Stimulated activated CD8-positive, alpha-beta memory T cell treated with anti-CD3 and anti-CD28 coated beads, Interleukin-7, amount 100 ng/mL, for 24 hours (primary cell): ENCODE measurements at places on chromosomes 7 and 10.

GRCh38 chr10:129307141-129307540, 159.9 kb upstream of the MGMT start:
- DNase-seq = no peak

DNA sequence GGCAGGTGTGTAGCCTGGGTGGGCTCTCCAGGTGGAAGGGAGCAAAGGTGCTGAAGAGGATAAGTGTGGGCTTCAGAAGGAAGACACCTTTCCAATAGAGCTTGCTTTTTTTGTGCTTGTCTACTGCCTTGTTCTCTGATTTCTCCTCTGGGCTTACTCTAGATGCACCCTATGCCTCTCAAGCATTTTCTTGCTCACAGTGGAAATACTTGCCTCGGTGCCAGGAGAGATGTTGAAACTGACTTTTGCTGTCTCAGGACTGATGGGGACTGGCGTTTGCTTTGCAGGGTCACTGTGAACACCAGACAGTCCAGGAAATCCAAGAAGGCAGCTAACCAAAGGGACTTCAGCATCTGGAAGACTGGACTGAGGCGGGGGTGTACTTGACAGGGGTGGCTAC, 187.9 kb downstream of the SNX10 start:
- no peak for DNase-seq

GRCh38 chr10:116849248-116850057, at the start of gene ENO4:
Gene ENO4, plus strand, starts transcription at chr10:116849499. Its CDS starts 68 bp downstream, at chr10:116849567.
- DNase-seq = no peak

GRCh38 chr10:44716470-44717015, 194.6 kb upstream of the TMEM72 start:
- DNase-seq = no peak

DNA sequence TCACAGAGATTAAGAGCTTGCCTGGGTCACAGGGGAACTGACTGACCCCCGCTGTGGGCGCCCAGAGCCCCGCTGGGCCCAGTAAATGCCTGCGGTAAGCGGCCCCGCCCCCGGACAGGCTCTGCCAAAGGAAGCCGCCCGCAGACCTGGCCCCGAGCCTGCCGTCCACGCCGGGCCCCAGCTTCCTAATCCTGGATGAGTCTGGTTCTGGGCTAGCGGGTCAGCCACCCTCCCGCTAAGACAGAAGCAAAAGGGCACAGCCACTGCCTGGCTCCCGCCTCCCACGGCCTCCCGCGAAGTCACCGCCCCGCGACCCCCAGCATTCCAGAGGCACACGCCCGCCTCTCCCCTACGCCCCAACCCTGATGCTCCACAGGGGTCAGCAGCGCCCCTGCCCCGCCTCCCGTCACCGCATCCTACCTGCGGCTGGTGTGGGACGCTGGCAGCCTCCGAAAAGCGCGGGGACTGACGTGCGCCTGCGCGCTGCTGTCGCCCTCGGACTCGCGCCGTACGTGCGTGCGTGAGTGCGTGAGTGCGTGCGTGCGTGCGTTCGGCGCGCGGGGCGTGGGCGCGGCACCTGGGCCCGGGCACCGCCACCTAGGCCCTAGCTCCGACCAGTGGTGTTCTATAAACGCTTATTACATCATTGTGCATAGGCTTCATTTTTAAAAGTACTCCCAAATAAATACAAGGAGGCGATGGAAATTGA, at the start of gene FIGNL1:
Gene FIGNL1, minus strand, starts transcription at position 470 of the 709 bp plus-strand sequence. CDS start 3,063 bp downstream, outside the sequence.
- DNase-seq = peak; percentile 56

DNA sequence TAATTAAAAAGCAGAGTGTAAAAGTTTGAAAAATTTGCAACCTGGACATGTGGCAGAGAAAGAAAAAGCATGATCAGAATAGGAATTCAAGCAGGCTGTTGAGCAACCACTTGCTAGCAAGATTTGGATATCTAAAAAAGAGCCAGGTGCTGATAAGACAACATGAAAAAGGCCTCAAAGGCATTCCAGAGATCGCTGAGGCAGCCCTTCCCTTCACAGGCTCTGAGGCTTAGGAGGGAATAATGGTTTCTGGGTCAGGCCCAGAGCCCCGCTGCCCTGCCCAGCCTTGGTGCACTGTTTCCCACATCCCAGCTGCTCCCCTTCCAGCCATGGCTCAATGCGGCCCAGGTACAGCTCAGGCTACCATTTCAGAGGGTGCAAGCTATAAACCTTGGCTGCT, 64.1 kb upstream of the EEPD1 start:
- DNase-seq = no peak

GRCh38 chr7:137335814-137336213, 7.7 kb downstream of the PTN start:
- DNase-seq = no peak

- DNase-seq = no peak
Observed at GRCh38 chr10:126036515-126036914, 140.2 kb downstream of the FANK1 start.

DNA sequence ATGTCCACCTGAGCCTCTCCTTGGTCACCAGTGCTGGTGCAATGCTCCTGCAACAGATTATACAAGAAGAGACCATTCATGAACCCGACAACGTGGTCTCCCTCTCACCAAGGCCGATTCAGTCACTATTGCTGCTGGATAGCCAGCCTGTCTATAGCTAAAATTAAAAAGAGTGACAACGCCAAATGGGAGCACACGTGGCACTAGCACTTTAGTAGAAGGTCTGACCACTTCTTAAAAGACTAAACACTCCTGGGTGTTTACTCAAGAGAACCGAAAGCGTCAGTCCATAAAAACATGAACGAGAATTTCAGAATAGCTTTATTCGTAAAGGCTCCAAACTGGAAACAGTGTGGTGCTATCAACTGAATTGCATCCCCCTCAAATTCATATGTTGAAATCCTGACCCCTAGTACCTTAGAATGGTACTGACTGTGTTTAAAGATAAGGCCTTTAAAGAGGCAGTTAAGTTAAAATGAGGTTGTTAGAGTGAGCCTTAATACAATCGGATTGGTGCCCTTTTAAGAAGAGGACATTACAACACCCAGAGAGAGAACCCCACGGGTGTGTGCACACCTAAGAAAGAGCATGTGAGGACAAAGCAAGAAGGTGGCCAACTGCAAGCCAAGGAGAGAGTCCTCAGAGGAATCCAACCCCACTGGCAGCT, 4.4 kb upstream of the GALNTL5 start:
- DNase-seq = no peak
